Esophagus muscularis mucosa (tissue), 4 donors: ENCODE measurements at places on chromosomes 3 and 15. TPM values are rescaled to one million over a fixed set of nuclear protein-coding genes. Genes with fewer than 3 reads are reported as not detected.

- DNase-seq = no peak
These were observed 10.7 kb upstream of the CYP8B1 start for GRCh38 chr3:42886294-42886822.

DNA sequence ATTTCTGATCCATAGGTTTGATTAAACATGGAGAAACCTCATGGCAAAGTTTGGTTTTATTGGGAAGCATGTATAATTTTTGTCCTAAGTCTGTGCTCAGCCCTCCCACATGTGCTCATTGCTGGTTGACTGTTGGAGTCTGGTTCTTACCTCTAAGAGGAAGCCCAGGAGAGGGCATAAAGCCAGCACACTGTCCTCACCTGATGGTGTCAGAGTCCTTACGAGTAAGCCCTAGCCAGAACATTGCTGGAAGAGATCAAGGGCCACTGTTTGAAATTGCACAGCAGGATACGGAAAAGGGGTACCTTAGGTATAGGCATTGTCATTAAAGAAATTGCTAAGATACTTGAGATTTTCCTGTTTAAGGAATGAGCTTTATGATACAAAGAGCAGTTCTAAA is 21.3 kb downstream of the MLH1 start:
- DNase-seq = no peak

The FBXW12 gene
- 0.65 TPM for total RNA-seq

- no peak for DNase-seq
These were observed 222.8 kb upstream of the UBE2E2 start for GRCh38 chr3:22980346-22980745.

The SPINK8 gene
- total RNA-seq = not detected

The NR1I2 gene
- total RNA-seq = not detected

GRCh38 chr15:44246521-44247268 is 41.8 kb upstream of the GOLM2 start:
- DNase-seq = no peak

DNA sequence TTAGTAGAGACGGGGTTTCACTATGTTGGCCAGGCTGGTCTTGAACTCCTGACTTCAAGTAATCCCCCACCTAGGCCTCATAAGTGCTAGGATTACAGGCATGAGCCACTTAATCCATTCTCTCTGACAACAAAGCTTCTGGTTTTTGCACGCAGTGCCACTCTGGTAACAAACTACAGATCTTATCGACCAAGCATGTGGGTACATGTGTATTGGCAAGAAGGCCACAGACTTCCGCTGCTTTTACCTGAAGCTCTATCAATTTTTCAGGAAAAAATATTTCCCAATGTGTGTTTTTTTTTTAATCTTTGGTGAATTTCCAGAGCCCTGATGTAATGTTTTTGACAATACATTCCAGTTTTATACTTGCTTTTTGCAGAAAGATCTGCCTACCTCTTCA is 182.5 kb downstream of the PCCB start:
- DNase-seq = no peak

- no peak for DNase-seq
These were observed 143.2 kb upstream of the UMPS start for GRCh38 chr3:124587053-124587408.

The CASR gene
- total RNA-seq = 0.19 TPM

GRCh38 chr3:58421004-58421403 is 12.6 kb downstream of the PDHB start:
- no peak for DNase-seq

GRCh38 chr3:173568623-173569022 is 171.1 kb downstream of the NLGN1 start:
- no peak for DNase-seq

GRCh38 chr3:142888481-142889211 is at the start of gene PCOLCE2:
Gene PCOLCE2, minus strand, starts transcription at chr3:142889083. Its CDS starts 187 bp downstream, at chr3:142888896.
- DNase-seq = peak; percentile 91

GRCh38 chr15:40335938-40336743 is 4.6 kb downstream of the CCDC9B start:
- DNase-seq = no peak

DNA sequence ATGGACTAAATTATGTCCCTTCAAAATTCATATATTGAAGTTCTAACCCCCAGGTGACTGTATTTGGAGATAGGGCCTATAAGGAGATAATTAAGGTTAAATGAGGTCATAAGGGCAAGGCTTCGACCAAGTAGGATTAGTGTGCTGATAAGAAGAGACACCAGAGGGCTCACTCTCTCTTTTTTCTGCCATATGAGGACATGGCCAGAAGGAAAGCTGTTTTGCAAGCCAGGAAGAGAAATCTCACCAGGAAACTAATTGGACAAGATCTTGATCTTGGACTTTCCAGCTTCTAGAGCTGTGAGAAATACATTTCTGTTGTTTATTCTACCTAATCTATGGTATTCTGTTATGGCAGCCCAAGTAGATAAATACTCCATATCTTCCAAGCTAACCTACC is 503.6 kb upstream of the NAALADL2 start:
- DNase-seq = no peak

The CCDC54 gene
- not detected for total RNA-seq

The TPM1 gene
- 5,861 TPM for total RNA-seq

DNA sequence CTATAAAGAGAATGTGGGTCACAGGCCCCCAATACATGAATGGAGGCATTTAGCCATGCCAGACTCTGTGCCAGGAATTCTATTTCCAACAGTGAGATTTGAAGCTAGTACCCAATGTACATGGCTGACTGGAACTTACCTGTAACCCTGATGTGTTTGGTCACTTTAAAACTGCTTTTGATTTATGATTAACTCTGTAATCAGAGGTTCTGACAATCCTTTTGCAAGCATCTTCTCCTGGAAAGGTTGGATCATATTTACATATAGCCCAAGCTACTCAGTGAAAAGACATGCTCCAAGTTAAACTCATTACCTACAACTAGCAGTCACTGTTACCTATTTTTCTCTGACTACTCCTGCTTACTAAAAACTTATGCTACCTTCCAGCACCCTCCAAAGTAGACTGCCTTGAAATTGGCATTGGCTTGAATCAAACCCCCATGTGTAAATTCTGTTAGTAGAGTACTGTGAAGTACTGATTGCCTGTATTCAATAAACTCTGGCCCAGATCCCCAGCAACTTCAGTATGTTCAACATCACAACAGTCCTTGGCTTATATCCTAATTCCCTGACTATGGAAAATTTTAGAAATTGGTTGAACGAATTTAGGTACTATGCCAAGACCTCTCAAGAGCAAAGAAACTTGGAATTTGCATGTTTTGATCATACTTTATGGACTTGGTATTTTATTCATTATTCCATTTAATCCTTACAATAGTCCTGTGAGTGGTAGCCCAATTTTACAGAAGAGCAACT is 665.6 kb upstream of the NECTIN3 start:
- no peak for DNase-seq

The SCAANT1 gene
- total RNA-seq = not detected

GRCh38 chr3:72655131-72655551 is 193.1 kb downstream of the SHQ1 start:
- no peak for DNase-seq

DNA sequence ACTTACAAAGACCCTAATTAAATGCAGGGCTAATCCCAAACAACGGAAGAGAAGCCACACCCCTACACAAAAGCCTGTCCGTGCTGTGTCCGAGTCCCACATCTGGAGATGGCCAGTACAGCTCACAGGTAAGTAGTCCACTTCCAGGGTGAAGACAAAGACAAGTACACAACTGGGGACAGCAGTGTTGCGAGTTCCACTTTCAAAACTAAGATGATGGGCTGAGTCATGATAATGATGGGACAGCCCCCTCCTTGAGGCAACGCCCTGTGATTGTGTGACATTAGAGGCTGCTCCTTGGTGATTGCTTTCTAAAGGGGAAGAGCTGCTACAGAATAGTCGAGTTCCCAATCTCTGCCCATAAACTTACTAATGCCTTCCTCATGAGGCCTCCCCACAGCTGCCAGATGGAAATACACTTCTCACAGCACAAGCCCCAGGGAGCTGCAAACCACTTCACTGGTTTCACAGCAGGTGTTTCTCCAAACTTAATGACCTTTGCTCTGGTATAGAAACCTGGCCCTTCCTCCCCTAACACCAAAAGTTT is 27.6 kb downstream of the RFT1 start:
- no peak for DNase-seq

DNA sequence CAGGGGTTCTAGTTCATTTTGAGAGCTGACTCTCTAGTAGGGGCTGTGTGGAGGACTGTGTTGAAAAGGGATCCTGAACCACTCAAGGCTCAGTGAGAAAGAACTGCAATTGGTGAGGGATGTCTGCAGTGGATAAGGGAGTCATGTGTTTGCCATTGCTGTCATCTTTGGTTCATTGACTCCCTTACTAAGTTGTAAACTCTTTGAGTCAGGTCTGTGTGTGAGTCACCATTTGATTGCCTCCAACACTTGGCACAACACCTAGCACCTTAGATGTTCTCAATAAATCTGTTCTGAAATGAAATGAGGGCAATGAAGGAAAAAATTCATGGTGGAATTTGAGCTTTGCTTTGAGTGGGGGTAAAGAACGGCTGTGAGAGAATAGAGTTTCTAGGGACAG is 51.7 kb downstream of the PLS1 start:
- no peak for DNase-seq

DNA sequence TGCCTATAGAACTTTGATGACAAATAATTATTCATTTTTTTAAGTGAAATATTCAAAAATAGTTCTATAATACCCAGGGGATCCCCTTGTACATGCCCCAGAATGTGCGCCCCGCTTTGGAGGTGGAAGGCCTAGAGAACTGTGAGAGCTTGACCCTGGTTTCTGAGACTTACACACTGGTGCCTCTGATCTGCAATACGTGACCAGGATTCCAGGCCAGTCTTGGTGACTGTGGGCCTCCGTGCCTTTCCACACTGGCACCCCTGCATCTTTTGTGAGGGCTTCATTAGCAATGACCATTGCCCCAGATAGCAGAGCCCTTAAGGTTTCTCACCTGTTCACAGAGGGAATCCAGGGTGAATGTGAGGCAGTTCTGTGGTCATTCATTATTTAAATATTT is 44.0 kb downstream of the CLSTN2 start:
- peak; percentile 68 for DNase-seq

DNA sequence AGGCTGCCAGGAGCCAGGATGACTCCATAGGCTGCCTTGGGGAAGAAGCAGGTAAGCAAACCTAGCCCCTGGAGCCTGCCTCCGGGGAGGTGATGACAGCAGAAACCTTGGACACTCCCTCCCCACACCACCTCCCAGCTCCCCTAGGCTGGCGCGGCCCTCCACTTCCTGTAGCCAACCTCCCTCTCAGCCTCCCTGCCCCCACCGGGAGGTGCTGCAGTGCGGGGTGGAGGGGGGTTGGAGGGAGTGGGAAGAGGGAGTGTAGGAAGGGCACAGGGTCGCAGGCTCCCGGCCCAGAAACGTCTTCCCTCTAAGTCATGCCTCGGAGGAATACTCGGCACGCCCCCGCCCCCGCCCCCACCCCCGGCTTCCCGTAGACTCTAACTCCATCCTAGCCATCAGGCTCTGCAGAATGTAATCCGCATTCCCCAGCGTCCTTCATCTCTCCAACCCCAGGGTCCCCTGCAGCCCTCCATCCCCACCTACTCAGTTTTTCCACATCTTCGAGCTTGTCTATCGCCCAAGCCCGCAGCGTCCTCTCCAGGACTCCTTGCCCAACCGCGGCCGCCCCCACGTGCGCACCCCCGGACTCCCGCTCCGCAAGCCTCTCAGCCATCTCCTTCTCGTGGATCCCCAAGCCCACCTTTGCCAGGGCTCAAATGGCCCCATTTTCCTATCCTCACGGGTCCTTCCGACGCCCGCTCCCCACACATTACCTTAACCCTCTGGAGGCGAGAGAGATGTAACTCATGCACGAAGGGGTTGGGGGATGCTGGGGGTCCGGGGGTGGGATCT is 528 bp downstream of the LPCAT4 start:
- peak; percentile 89 for DNase-seq

The TMEM207 gene
- not detected for total RNA-seq

GRCh38 chr3:115789481-115789880 is 166.2 kb downstream of the GAP43 start:
- no peak for DNase-seq

DNA sequence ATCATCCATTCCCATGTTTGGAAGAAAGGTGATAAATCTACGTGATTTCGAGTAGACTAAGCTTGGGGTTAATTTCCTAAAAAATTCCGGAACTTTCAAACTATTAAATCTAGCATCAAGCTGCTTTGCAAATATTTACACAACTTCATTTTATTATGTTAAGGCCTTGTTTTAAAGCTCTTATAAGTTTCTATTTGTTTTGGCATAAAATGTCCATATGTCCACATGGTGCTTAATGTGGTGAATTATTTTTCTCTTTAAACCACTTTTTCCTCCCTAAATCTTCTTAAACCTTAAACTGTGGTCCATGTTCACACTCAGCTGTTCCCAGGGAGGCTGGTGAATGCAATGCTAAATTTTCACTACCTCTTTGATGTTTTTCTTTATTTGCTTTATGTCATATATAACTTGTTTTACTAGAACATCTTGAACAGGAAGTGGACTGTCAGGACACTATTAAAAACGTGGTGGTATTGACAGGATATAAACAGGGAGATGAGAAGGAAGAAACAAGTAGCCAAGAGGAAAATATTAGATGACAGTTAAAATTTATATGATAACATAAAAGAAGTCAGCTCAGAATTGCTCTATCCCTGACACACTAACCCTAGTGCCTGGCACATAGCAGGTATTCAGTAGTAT is 72.5 kb upstream of the AGTR1 start:
- no peak for DNase-seq

The SH2D7 gene
- not detected for total RNA-seq

DNA sequence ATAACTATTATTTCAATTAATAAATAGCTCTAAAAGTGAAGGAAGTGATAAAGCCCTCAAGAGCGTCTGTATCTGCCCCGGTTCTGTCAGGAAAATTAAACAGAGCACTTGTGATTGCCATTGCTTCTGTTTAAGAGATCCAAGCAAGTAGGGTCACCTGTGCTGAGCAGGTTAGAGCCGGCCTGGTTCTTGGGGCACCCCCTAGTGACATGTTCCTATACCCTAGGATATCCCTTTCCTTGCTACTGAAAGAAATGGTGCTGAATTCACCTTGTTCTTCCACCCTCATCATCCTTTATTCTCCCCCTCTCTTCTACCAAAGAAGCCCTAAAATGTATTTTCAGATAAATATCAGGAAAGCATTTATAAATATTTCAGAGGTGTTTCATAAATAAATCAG is 323.5 kb downstream of the RORA start:
- DNase-seq = no peak

GRCh38 chr3:28019740-28020139 is 221.7 kb upstream of the CMC1 start:
- no peak for DNase-seq

DNA sequence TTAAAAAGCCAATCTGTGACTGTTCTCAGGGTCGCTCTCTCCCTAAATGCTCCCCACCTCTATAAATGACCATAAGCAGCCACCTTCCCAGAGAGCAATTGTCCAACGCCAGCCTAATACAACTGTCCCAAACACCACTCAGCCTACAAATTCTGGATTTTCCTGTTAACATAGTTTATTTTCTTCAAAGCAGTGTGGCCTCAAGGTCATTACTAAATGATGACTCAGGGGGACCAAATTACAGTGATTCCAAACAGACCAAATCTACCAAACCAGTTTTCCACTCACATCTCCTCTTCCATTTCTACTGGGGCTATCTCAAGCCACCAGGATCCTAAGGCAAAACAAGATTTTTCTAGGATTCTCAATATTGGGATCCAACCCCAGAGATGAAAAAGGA is 22.5 kb downstream of the HEXA start:
- DNase-seq = no peak
